Stimulated activated CD8-positive, alpha-beta memory T cell treated with anti-CD3 and anti-CD28 coated beads, Interleukin-12 subunit alpha, Interleukin-12 subunit beta, amount 100 ng/mL, for 4 hours (primary cell): ENCODE measurements at places on chromosomes 5 and 9.

GRCh38 chr5:16140417-16140816 lies 39.2 kb downstream of the MARCHF11 start:
- DNase-seq = no peak

DNA sequence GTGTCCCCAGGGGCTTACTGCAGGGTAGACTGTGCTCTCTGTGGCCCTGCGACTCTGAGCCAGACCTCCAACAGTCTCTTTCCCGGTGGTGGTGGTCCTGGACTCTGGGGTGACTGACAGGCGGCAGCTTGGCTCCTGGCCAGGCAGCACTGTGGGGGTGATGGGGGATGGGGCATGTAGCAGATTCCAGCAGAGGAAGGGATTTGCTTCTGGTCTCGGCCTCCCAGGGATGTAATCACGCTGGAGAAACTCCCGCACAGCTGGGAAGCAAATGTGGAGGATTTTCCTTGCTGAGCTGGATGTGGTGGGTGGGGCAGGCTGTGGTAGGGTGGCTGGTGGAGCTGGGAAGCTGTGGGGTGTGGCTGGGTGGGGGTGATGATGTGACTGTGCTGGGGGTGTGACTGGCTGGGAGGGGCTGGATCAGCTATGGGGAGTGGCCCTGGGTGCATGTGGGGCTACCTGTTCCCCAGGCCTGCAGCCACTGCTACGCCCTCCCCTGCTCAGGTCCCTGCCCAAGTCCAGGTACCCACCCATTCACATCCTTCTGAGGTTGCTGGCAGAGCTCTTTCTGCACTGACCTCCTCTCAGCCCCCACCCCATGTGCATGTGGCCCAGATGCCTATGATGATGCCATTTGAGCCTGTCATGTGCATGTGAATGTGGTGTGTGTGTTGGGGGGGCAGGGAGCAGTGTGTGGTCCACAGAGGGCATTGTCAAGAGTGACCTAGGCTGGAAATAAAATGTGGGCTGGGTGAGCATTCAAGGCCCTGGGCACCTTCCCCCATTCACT lies 3.8 kb downstream of the NDST1 start:
- no peak for DNase-seq

DNA sequence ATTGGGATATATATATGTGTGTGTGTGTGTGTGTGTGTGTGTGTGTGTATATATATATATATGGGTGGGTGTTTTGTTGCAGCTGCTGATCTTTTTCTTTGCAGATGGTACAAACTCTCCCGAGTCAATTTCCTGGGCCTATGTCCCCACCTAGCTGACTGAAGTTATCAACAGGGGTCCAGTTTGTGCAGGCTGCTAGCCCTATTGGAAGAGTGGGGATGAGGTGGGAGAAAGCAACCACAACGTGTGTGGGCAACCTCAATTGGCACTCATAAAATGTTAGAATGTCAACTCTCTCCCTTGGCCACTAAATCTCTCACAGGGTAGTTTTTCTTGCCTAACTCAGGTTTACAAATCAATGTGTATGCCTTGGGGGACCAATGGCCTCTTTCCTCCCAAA lies 5.6 kb downstream of the NR4A3 start:
- no peak for DNase-seq

GRCh38 chr5:63141591-63141990 lies 563.0 kb downstream of the LRRC70 start:
- DNase-seq = no peak

- DNase-seq = no peak
Measured at GRCh38 chr5:94908889-94909480, 290.5 kb downstream of the SLF1 start.

DNA sequence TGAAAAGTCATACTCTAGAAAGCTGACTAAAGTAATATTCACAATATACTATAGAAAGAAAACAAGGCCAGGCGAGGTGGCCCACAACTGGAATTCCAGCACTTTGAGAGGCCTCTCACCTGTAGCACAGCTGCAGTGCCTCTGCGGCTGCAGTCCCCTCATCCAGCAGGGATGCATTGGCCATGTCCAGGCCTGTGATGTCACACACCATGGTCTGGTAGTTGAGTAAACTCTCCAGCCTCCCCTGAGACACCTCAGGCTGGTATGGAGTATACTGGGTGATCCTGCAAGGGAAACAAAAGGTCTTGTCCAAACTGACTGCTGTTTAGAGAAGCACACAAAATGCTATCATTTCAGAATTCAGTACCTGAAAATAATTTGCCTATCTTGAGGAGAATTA lies 35.5 kb downstream of the GLDC start:
- DNase-seq = no peak

DNA sequence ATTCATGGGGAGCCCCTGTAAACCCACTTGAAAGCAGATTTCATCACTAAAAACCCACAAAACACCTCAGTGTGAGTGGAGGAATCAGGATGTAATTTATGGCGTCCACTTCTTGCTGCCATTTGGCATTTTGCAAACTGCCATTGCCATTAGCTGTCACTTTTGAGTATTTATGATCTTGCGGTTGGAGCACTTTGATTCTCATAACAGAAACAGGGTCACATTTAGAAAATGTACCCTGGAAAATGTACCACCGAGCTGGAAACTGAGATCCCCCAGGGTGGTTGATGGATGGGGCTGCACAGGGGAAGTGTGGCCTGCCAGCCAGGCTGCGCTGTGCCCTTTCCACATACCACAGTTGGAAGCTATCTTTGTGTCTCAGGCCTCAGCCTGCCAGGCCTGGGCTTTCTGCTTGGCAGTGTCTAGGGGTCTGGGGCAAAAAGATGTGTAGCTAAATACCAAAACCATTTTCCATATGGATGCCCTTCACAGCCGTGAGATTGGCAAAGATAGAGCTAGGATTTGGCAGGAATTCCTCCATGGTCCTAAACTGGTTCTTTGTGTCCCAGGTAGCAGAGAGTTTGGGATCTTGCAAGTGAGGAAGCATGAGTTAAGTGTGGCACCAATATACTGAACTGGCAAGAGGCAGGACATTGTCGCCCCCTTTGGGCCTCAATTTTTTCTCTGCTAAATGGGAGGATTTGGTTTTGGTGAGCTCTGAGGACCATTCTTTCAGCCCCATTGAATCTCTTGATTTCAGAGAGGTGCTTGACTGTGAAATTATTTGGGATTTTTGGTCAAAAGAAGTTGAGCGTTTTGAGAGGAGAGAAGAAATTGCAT lies 46.2 kb downstream of the GALNT10 start:
- no peak for DNase-seq

DNA sequence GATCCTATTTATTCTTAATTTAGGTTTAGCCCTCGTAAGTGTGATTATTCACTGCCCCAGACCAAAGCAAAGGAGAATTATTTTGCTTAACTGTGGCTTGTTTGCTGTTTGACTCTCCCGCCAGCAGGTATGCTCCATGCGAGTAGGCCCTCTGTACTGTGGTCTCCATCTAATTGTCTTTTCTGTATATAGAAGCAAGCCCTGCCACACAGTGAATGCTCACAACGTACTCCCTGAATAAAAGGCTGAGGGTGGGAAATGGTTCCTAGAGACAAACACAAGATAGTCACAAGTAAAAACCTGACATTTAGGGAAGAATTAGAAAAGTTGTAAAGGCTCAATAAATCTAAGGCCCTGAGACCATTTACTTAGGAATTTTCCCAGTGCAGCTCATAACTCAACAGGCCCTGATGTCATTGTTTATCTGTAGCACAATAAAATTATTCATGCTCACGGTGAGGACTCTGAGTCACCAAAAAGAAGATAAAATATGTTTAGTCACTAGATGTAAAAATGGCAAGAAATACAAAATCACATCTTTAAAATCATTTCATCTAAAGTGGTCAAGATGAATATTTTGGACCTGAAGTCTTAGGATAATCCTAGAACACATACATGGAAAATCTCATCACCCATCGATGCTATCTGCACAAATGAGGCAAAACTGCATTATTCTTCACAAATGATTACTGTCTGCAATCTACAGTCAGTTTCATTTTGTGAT lies 473.2 kb downstream of the ENC1 start:
- no peak for DNase-seq

DNA sequence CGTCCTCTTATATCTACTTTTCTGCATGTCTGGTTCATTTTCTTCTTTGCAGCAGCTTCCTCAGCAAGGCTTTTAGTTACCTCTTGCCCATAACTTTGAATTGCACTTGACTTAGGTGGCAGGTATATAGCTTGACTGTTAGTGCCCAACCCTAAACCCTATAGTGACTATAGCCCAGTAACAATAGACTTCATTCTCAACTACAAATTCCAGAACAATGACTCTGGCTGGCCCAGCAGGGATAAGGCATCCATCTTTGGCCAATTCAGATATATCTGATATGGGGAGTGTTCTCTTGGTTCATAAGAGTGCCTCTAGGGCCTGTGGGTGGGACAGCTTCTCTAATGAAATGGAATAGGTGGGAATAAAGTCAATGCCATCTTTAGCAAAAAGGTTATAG lies 246.2 kb downstream of the DMRT2 start:
- DNase-seq = no peak

DNA sequence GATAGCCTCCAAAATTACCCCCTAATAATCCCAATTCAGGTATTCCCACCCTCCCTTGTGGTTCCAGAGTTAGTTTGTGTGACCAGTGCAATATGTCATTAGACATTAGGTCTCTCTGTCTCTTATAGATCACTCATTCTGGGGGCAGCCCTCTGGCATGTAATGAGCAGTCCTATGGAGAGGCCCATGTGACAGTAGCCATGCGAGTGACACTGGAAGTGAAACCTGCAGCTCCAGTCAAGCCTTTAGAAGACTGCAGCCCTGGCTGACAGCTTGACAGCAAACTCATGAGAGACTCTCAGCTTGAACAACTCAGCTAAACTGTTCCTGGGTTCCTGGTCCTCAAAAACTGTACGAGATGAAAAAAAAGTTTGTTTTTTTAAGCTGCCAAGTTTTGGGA lies 54.0 kb upstream of the HSPB3 start:
- no peak for DNase-seq

DNA sequence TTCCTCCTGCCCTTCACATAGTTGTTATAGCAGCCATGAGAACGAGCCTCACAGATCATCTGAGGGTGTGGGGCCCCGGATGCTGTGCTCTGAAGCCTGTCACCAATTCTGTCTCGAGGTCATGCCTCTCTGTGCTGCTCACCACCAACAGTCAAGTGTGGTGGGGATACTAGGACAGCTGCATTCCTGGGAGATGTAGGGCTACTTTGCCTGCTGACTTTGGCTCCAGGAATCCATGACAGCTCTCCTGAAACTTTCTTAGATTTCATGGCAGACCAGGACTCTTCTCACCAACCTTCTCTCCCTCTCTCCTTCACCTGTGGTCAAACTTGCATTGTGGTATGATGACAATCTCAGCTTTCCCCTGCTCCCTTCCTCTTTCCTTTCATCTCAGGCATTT lies 395.9 kb downstream of the PSAT1 start:
- DNase-seq = no peak

- no peak for DNase-seq
Measured at GRCh38 chr9:117784996-117785395, 80.8 kb downstream of the TLR4 start.

- no peak for DNase-seq
Measured at GRCh38 chr5:152256580-152256979, 148.5 kb downstream of the NMUR2 start.

DNA sequence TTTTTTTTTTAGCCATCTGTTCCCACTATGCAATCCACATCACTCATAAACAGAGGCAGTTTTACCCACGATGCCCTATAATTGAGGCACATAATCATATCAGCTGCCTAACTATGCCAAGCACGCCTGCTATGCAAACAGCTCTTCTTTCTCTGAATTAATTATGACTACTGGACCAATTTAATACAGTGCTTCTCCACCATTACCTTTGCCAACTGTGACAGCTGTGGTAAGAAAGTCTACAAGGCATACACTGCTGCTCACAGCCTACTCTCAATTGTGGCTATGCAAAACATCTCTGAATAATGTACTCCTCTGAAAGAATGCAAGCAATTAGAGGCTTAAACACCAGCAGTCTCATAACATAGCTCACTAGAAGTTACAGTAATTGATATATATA lies 97.1 kb downstream of the DTWD2 start:
- no peak for DNase-seq

DNA sequence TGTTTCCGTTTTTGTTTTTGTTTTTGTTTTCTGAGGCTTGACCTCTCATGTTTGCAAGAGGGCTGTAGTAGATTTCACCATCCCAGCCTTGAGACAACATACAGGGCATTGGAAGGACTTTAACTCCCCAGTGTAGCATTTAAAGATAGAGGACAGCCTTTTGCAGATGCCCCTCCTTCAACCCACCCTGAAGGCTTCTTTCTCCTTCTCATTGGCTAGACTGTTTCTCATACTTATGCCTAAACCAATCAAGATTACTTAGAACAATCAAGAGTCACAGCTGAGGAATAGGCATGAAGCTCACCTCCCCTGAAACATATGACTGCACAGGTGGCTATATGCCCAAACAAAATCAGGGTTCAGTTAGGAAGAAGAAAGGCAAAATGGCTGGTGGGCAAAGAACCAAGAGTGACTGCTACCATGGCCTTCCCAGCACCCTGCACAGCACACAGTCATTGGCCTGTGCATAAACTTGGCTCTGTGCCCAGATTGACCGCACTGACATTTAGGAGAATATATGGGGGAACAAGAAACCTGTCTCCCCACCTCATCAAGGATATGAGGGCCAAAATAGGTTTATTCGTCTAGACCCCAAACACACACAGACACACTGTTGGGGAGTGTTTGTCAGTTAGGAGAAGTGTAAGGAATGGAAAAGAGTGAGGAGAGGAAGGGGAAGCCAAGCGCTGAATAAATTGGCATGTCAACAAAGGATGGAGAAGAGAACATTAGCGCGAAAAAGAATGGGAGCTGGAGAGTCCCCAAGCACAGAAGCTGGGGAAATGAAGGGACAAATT lies 137.3 kb upstream of the RANBP3L start:
- no peak for DNase-seq

DNA sequence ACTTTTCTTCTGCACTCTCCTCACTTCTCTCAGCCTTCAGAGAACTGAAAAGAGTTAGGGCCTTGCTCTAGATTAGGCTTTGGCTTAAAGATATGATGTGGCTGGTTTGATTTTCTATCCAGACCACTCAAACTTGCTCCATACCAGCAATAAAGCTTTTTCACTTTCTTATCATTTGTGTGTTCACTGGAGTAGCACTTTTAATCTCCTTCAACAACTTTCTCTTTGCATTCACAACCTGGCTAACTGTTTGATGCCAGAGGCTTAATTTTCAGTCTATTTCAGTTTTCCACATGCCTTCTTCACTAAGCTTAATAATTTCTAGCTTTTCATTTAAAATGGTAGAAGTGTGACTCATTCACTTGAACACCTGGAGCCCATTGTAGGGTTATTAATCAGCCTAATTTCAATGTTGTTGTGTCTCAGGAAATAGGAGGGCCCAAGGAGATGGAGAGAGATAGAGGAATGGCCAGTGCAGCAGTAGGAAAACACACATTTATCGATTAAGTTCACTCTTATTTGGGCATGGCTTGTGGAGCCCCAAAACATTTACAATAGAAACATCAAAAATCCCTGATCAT lies 5.9 kb downstream of the ATPSCKMT start:
- no peak for DNase-seq

DNA sequence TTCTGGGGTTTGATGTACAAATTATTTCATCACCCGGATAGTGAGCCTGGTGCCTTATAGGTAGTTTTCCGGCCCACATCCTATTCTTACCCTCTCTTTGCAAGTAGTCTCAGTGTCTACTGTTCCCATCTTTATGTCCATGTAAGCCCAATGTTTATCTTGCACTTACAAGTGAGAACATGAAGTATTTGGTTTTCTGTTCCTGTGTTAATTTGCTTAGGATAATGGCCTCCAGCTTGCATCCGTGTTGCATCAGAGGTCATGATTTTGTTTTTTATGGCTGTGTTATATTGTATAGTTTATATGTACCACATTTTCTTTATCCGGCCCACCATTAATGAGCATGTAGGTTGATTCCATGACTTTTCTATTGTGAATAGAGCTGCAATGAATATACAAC lies 136.5 kb downstream of the PRR16 start:
- DNase-seq = no peak

GRCh38 chr5:14472986-14473567 lies 108.5 kb upstream of the OTULINL start:
- DNase-seq = no peak
